Progenitor cell of endocrine pancreas (in vitro differentiated cells): ENCODE measurements at places on chromosomes 3 and 15. TPM values are rescaled to one million over a fixed set of nuclear protein-coding genes. Genes with fewer than 3 reads are reported as not detected.

Gene NAALADL2
- 10.4 TPM in 2 replicates for total RNA-seq

- no peak overlapping the region for H3K27ac ChIP-seq
- DNase-seq: no peak
- H3K36me3 ChIP-seq: peaks cover 27% of the 10 kb centered on the region
These were observed 10.3 kb downstream of the NCBP2 start for GRCh38 chr3:196931828-196932587.

DNA sequence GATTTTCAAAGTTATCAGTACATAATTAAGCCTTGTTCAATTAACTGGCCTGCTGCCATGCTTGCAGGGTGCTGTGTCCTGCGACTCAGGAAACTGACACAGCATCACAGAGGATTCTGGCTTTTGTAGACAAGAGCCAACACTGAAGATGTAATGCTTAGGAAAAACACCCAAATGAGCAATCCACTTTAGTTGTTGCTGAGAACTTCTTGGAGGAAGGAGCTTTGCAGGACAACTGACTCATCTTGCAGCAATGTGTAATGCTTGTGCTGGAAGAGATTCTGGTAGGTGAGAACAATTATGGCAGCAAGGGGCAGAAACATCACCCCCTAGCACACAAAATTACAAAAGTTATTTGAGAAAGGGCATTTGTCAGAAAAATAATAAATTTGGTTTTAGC is 67.6 kb downstream of the NLGN1 start:
- H3K4me1 ChIP-seq: peaks cover 2% of the 10 kb centered on the region
- H3K36me3 ChIP-seq: no peaks in the 10 kb centered on the region
- no peak overlapping the region for H3K4me3 ChIP-seq
- no peak overlapping the region for H3K27ac ChIP-seq
- no peaks in the 10 kb centered on the region for H3K27me3 ChIP-seq

Gene ZNF80
- total RNA-seq: not detected in 2 replicates

GRCh38 chr15:101193806-101194545 is 57.9 kb downstream of the CHSY1 start:
- no peak for DNase-seq
- H3K27me3 ChIP-seq: no peaks in the 10 kb centered on the region
- H3K4me1 ChIP-seq: peaks cover 42% of the 10 kb centered on the region
- H3K36me3 ChIP-seq: no peaks in the 10 kb centered on the region

Gene CAPN3
- 2.9 and 3.7 TPM in 2 replicates for total RNA-seq

- peak overlapping the region; percentile 98 for H3K4me3 ChIP-seq
- H3K4me1 ChIP-seq: peaks cover 28% of the 10 kb centered on the region
- peaks cover under 1% of the 10 kb centered on the region for H3K27me3 ChIP-seq
- H3K27ac ChIP-seq: peak overlapping the region; percentile 99
These were observed 714 bp downstream of the ECT2 start for GRCh38 chr3:172751175-172751704.

DNA sequence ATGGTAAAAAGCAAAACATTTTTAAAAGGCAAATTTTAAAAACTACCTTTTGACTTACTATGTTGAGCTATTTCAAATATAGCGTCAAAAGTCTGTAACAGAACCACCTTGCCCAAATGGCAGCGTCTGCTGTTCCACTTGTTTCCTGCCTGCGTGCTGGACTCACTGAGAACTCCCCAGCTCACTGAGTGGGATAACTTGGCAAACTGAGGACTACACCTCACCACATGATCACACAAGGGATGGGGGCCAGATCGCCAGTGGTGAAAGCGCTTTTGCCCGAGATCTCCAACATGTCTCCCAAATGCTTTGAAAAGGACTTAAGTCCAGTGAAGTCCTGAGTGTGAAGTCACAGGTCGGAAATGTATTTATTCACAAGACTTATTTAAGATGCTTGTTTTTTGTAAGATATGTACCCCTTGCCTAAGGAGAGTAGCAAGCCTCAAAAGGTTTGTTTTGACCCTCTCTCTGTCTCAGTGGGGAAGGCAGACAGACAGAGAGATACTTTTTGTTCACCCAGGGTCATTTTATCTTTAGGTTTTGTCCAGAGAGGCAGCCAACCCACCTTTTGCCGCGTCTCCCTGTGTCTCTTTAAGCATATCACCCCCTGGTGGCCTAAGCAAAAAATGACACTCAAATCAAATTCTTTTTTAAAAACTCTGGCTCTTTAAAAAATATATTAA is 192.6 kb downstream of the PDZRN3 start:
- H3K27me3 ChIP-seq: no peaks in the 10 kb centered on the region
- H3K4me1 ChIP-seq: peaks cover 20% of the 10 kb centered on the region
- no peak for DNase-seq
- H3K4me3 ChIP-seq: no peak overlapping the region
- H3K27ac ChIP-seq: no peak overlapping the region
